ENCODE measurements at places on chromosomes 16 and 17.

DNA sequence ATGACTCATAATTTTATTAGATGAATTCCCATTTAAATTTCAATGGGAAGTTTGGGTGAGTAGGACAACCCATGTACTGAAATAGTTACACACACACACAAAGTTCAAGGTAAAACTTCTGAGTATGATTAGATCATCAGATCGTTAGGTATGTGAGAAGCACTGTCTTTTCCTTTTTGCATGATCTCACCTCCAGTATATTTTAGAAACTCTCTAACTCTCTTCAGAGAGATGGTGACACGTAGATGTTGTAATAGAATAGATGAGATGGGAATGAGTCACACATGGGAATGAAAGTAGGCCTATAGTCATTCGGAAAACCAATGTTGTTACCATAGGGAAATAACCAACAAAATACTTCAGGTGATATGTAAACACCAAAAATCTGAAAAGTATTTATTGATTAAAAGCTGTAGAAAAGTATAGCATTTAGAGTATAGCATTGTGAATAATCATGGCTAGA is 22.2 kb downstream of the KRT23 start:
- H3K27me3 ChIP-seq: peaks cover 26% of the 10 kb centered on the region
- H3K4me3 ChIP-seq: no peak overlapping the region
- no peaks in the 10 kb centered on the region for H3K36me3 ChIP-seq

GRCh38 chr16:90009172-90009899 is 9.9 kb downstream of the DBNDD1 start:
- peaks cover 16% of the 10 kb centered on the region for H3K27me3 ChIP-seq
- H3K4me3 ChIP-seq: peak overlapping the region; percentile 76
- no peaks in the 10 kb centered on the region for H3K36me3 ChIP-seq
- no peak for DNase-seq
- H3K27ac ChIP-seq: peak overlapping the region; percentile 75

GRCh38 chr16:48834576-48834975 is 224.6 kb upstream of the N4BP1 start:
- no peak for DNase-seq
- no peak overlapping the region for H3K4me3 ChIP-seq
- H3K36me3 ChIP-seq: no peaks in the 10 kb centered on the region
- H3K27me3 ChIP-seq: no peaks in the 10 kb centered on the region
- no peak overlapping the region for H3K27ac ChIP-seq
- no peaks in the 10 kb centered on the region for H3K4me1 ChIP-seq

DNA sequence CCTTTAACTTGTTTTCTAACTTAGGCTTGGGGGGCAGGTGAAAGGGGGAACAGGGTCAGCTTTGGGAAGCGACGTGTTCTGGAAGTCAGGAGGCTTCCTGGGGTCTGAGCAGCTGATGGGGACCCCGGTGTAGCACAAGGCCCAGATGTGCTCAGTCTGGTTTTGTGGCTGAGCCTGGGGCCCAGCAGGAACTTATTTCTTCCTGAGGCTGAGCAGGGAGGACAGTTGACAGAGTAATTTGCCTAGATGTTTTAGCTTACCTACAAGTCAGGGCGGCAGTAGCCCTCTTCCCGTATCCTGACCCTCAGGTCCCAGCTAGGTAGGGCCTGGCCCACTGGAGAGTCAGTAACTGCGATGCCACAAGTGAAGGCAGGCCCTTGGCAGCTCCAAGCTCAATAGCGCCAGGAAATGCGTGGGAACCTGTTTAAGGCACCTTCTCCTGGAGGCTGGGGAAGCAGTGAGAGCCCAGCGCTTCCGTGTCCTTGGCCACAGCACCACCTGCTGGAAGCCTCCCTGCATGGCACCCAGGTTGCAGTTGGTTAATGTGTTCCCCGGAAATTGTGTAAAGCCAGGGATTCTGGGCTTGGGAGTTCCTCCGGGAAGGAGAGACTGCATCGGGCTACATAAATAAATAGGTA is 5.2 kb downstream of the CCR7 start:
- peaks cover 54% of the 10 kb centered on the region for H3K36me3 ChIP-seq
- H3K4me3 ChIP-seq: peak overlapping the region; percentile 90
- H3K27ac ChIP-seq: peak overlapping the region; percentile 94
- DNase-seq: peak; percentile 75
- no peaks in the 10 kb centered on the region for H3K27me3 ChIP-seq

DNA sequence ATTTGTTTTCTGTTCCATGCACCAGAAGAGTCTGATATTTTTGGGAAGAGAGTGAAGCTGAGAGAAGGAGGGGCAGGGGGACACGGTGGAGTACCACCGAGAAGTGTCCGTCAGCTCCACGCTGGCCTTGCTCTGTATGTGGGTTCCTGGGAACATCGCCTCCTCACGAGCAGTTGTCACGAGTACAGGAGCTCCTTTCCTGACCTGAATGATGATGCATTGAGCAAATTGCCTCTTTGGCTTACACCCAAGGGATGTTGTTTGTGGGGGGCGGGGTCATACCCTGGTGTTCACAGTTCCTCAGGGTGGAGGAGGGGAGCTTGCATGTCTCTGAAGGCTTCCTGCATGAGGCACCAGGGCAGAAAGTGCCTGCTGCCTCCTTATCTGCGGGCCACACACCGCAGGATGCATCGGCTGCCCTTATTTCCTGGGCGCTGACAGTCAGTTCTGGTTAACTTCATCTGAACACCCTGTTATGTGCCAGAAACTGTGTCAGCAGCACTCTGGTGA is 36.2 kb downstream of the RGS9 start:
- peaks cover 24% of the 10 kb centered on the region for H3K4me1 ChIP-seq
- H3K27me3 ChIP-seq: no peaks in the 10 kb centered on the region
- no peak overlapping the region for H3K27ac ChIP-seq
- no peak overlapping the region for H3K4me3 ChIP-seq

- H3K27ac ChIP-seq: no peak overlapping the region
- H3K36me3 ChIP-seq: no peaks in the 10 kb centered on the region
- peaks cover 5% of the 10 kb centered on the region for H3K4me1 ChIP-seq
- peaks cover 72% of the 10 kb centered on the region for H3K27me3 ChIP-seq
- DNase-seq: no peak
Measured at GRCh38 chr16:49277766-49278566, 3.7 kb downstream of the CBLN1 start.

- DNase-seq: no peak
- H3K36me3 ChIP-seq: no peaks in the 10 kb centered on the region
- no peaks in the 10 kb centered on the region for H3K4me1 ChIP-seq
- no peak overlapping the region for H3K4me3 ChIP-seq
- H3K27me3 ChIP-seq: no peaks in the 10 kb centered on the region
Measured at GRCh38 chr16:20023190-20023589, 50.5 kb downstream of the GPR139 start.

DNA sequence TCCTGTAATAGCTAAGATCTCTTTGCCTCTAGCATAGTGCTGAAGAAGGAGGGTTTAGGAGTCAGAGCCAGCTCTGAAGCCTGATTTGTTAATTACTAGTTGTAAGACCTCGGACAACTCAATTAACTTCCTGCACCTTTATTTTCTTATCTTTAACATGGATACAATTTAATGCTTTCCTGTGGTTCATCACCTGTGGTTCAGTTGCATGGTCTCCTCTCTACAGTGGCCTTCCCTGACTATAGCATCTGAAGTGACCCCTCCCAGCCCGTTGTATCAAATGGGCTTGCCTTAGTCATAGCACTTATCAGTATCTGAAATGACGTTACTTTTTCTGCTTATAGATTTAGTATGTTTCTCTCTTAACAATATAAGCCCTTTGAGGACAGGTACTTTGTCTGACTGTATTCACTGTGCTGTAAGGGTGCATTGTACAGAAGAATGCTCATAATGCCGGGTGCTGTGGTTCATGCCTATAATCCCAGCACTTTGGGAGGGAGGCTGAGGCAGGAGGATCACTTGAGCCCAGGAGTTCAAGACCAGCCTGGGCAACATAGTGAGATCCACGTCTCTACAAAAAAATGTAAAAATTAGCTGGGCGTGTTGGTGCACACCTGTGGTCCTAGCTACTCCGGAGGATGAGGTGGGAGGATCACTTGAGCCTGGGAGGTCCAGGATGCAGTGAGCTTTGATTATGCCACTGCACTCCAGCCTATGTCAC is 2.6 kb upstream of the NDE1 start:
- peaks cover 24% of the 10 kb centered on the region for H3K4me1 ChIP-seq
- no peak overlapping the region for H3K4me3 ChIP-seq
- peaks cover 36% of the 10 kb centered on the region for H3K36me3 ChIP-seq
- H3K27me3 ChIP-seq: no peaks in the 10 kb centered on the region

DNA sequence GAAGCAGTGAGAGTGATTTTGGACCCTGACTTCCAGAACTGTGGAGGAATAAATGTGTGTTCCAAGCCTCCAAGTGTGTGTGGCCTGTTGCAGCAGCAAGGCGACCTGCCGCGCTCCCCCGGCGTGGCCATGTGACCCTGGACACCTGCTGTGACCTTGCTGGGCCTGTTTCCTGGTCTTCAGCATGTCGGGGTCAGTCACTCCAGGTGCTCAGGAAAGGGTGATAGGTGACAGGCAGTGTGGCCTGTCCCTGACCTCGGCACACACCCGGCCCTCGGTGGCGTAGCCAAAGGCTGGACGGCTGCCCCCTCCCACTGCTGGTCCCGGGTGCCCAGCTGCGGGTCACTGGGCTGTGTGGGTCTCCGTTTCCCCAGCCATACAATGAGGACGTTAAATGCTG is 31.8 kb upstream of the ZNF469 start:
- no peaks in the 10 kb centered on the region for H3K27me3 ChIP-seq
- peaks cover 2% of the 10 kb centered on the region for H3K36me3 ChIP-seq
- peaks cover 3% of the 10 kb centered on the region for H3K4me1 ChIP-seq
- H3K27ac ChIP-seq: no peak overlapping the region
- DNase-seq: no peak

- H3K4me3 ChIP-seq: no peak overlapping the region
- no peak for DNase-seq
- H3K4me1 ChIP-seq: no peaks in the 10 kb centered on the region
- H3K27ac ChIP-seq: no peak overlapping the region
- peaks cover 7% of the 10 kb centered on the region for H3K27me3 ChIP-seq
Measured at GRCh38 chr16:20747030-20747816, 5.6 kb upstream of the THUMPD1 start.

- no peaks in the 10 kb centered on the region for H3K27me3 ChIP-seq
- H3K27ac ChIP-seq: no peak overlapping the region
- H3K4me1 ChIP-seq: no peaks in the 10 kb centered on the region
- no peaks in the 10 kb centered on the region for H3K36me3 ChIP-seq
Measured at GRCh38 chr16:12242516-12242915, 266.0 kb downstream of the SNX29 start.

DNA sequence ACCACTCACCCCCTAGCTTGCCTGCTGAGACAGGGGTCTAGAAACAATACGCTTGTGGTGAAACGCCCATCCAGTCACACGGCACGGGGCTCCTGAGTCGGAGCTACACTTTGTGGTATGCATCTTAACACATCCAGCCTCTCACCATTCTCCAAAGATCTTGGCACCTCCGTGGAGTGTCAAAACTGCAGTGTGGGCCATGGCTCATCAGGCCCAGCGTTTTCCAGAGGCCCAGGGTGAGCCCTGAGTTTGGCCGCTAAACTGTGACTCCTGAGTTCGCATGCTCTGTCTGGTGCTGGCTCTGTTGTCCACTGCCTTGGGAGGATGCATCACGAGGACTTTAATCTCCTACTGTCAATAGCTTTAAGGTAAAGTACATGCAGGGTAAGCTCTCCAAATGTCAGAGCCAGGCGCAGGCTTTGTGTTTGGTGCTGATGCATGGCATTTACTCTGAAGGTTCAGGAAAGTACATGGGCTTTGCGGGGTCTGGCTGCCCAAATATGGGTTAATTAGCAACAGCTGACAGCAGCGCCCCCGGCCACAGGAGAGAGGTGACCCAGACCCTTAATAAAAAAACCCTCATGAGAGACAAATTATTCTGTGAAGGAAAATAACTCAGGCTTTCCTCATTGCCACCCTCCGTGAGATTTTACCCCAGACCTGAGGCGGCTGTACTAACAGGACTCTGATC is 118.4 kb downstream of the CCDC182 start:
- DNase-seq: no peak
- H3K36me3 ChIP-seq: peaks cover 11% of the 10 kb centered on the region
- no peaks in the 10 kb centered on the region for H3K27me3 ChIP-seq
- H3K27ac ChIP-seq: no peak overlapping the region
- H3K4me3 ChIP-seq: no peak overlapping the region
- H3K4me1 ChIP-seq: peaks cover 21% of the 10 kb centered on the region

DNA sequence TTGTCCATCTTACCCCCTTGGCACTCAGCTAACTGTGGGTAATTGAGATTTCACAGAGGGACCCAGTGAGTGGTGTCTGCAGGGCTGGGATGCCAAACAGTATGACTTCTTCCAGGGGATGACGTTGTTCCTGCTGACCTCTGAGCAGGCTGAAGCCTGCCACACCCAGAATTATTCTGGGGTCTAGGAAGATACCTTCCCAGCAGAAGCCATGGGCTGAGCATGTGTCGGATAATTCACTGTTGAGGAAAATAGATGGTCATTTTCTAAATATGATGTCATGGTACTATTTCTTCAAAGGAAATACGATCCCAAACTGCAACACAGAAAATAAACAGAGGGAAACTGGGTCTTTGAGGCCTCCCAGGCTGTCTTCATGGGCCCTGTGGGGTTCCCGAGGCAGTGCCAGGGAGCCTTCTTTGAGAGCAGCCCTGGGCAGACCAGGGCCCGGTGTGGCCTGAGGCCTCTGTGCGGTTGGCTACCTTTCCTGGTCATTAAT is 17.4 kb downstream of the WNT9B start:
- no peak overlapping the region for H3K4me3 ChIP-seq
- peaks cover 21% of the 10 kb centered on the region for H3K27me3 ChIP-seq
- H3K27ac ChIP-seq: no peak overlapping the region
- H3K36me3 ChIP-seq: peaks cover 2% of the 10 kb centered on the region
- no peaks in the 10 kb centered on the region for H3K4me1 ChIP-seq
- DNase-seq: no peak

GRCh38 chr17:51627779-51628178 is 367.4 kb downstream of the UTP18 start:
- H3K4me1 ChIP-seq: no peaks in the 10 kb centered on the region
- peaks cover 28% of the 10 kb centered on the region for H3K27me3 ChIP-seq
- H3K36me3 ChIP-seq: no peaks in the 10 kb centered on the region
- no peak for DNase-seq

DNA sequence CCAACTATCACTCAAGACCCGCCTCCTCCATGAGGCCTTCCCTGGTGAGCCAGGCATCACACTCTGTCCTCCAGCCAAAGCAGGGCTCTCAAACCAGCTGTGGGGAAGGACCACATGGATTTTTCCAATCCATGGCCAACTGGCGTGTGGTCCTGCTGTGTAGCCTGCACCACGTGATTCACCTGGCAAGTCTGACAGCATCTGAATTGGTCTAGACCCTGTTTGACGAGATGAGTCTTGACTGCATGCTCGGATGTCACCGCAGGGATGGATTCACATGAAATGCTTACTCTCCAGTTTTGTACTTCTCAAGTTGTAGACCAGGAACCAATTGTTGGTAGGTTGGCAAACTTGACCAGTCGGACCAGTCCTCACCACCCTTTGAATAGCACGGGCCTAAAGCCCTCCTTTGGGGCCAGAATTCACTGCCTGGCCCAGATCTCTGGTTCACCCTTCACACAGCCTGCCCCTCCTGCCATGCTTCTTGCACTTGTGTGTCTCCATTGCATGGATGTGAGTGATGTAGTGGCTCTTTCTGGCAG is 9.9 kb downstream of the CRHR1 start:
- no peaks in the 10 kb centered on the region for H3K36me3 ChIP-seq
- no peak overlapping the region for H3K4me3 ChIP-seq
- peaks cover 100% of the 10 kb centered on the region for H3K27me3 ChIP-seq
- peaks cover 3% of the 10 kb centered on the region for H3K4me1 ChIP-seq
- no peak for DNase-seq
